ENCODE measurements at places on chromosomes 12 and 14. TPM values are rescaled to one million over a fixed set of nuclear protein-coding genes. Genes with fewer than 3 reads are reported as not detected.

Gene ALDH1L2
- 1.4 TPM for total RNA-seq

Gene INSM2
- not detected for total RNA-seq

GRCh38 chr12:49121047-49121696 is 10.0 kb downstream of the TUBA1B start:
- DNase-seq, result no peak

- DNase-seq, result no peak
Observed at GRCh38 chr12:79665212-79665887, 25.4 kb downstream of the PAWR start.

DNA sequence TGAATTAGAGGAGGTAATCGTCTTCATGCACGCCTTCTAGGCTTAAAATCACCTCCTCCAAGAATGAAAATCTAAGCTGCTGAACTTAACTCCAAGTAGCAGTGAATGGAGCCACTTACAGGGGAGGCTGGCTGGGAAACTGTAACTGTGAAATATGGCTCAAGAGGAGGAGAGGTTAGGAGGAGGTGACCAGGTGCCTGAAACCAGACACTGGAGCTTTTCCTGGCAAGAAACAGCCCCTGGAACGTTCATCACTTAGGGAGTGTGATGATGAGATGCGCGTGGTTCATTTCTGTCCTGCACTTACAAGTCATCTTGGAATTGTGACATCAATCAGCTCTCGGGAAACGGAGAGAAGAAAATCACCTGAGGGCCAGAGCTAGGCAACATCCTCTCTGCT is 62.3 kb upstream of the TMEM132C start:
- no peak for DNase-seq

DNA sequence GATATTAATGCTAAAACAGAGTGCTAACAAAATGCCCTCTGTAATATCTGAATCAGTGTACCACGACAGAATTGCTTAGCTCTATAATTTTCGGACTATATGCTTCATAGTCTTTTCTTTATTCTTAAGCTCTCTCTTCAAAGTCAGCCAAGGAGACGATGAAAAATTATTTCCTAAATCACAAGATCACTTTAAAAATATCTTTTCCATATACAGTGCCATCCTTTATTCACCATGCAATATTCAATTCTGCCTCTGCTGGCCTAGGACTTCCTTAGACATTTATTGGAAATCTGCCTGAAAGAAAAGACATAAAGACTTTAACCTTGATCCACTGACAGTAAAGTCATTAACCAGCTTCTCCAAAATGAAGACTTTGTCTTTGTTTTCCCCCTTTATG is 238.9 kb upstream of the BTG1 start:
- DNase-seq, result no peak

DNA sequence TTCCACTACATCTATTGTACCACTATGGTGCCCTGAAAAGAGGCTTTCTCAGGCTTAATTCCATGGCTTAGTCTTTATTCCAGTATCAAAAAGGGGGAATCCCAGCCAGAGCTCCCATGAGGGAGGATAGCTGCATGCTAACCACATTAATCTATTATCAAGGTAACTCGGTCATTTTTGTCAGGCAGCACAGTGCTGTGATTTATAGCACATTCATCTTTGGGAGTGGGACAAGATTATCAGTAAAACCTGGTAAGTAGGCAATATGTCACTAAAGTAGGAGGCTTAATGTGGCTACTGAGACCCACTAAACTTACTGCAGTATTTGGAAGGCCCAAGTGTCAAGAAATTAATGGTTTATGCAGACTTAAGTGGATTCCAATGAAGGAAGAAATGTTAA is 58.9 kb downstream of the DAD1 start:
- DNase-seq, result no peak

DNA sequence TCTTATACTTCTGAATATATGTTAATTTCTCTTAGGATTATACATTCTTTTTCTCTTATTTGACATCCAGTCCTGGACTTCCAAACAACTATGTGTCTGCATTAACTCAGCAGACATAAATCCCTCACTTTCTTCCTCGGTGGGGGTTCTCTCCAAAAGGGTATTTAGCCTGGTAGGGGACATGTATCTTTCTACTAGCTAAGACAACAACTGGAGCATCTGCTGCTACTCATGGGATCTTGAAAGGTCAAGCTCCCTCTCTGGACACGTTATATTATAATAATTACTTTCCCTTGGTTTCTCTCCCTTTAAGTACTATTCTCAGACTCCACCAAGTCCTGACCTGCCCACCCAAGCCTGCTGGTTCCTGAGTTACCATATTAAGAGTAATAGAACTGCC is 983.7 kb upstream of the FLRT2 start:
- DNase-seq, result no peak
